ENCODE measurements at places on chromosomes 5 and 9. TPM values are rescaled to one million over a fixed set of nuclear protein-coding genes. Genes with fewer than 3 reads are reported as not detected.

DNA sequence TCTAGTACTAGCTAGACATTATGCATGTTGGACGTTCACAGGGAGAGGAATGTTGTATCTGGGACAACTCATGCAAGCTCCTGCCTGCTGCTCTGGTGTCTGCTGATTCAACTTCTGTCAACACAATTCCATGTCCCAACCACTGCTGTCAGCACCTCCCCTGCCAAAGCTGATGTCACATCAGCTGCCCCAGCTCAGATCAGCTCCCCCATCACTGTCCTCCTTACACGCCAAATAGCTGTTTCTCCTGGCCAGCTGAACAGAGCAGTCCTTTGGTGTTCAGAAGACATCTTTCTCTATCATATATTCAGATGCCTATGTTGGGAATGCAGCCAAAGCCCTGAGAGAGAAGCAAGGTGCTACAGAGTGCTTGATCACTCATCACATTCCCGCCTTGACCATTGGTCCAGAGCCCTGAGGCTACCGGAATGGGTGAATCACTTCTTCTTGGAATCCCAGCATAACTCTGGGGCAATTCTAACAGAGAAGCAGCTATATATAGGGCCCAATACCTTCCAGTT, 223.3 kb downstream of the SEC61B start:
- no peak overlapping the region for H3K4me3 ChIP-seq
- no peaks in the 10 kb centered on the region for H3K27me3 ChIP-seq
- H3K27ac ChIP-seq: no peak overlapping the region
- peaks cover 1% of the 10 kb centered on the region for H3K36me3 ChIP-seq
- H3K4me1 ChIP-seq: no peaks in the 10 kb centered on the region
- DNase-seq: no peak

DNA sequence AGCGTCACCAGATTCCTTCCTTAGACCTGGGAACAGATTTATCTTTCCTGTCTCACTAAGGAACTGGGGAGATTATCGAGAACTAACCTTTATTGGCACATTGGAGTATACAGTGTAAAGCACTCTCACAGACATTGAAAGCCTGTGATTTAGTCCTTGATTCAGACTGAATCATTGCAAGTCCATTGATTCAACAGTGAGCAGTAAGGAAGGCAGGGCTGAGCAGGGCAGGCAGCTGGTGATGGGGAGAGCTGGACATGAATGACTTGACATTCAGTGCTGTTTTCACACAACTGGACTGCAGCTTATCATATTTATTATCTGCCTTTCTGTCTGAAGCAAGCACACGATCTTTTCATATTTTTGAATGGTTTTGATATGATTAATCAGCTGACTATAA, 16.2 kb downstream of the ISOC1 start:
- H3K27me3 ChIP-seq: no peaks in the 10 kb centered on the region
- H3K4me3 ChIP-seq: no peak overlapping the region
- DNase-seq: no peak

DNA sequence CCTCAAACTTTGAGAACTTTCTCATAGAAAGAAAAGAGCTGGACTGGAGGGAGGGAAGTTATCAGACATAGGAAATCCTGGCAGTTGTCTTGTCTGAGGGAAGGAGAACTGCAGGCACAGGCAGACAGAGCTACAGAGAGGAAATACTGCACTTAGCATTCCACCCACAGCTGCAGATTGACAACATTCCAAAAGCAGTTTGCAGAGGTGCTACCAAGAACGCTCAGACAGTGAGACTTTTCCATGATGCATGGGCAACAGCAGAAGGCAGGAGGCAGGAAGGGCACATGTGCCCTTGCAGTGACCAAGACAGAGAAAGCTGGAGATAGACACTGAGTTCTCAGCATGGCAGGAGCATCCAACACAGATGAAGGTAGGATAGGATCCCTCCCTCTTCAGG, 327.5 kb upstream of the ZNF462 start:
- no peak overlapping the region for H3K4me3 ChIP-seq
- no peaks in the 10 kb centered on the region for H3K36me3 ChIP-seq
- DNase-seq: no peak
- no peaks in the 10 kb centered on the region for H3K27me3 ChIP-seq
- no peak overlapping the region for H3K27ac ChIP-seq

DNA sequence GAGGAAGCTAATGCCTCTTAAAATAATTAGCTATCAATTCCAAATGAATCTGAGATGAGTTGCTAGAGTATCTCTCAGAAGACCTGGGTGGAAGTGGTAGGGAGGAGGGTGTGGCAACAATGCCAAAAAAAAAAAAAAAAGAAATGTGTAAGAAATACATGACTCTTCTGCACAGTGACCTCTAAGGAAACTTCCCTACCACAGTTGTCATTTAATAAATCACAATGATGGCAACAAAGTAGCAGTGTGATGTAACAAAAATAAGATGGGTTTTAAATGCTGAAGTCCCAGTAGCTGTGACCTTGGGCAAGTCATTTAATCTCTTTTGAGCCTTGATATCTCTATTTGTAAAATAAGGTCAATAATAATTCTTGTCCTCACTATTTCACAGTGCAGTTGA, 7.2 kb downstream of the FOXD1 start:
- DNase-seq: no peak
- no peak overlapping the region for H3K4me3 ChIP-seq
- H3K4me1 ChIP-seq: peaks cover 7% of the 10 kb centered on the region
- H3K36me3 ChIP-seq: no peaks in the 10 kb centered on the region
- peaks cover 86% of the 10 kb centered on the region for H3K27me3 ChIP-seq
- no peak overlapping the region for H3K27ac ChIP-seq

DNA sequence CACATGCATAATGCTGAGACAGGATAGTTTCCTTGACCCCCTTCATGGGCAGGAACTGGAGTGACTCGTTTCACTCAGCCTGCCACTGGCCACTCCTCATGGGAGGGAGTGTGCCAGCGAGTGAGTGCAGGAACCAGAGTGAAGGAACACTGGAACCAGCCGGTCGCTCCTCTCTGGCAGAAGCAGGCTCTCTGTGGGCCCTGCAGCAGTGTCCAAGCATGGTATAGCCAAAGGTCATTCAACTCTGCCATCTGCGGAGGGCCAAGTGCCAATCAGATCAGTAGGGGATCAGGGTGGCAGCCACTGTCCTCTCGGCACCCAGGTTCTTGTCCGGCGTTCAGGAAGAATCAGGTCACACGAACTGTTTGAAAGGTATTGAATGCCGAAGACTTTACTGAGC, 169.3 kb upstream of the PPP1R2B start:
- H3K4me3 ChIP-seq: no peak overlapping the region
- no peaks in the 10 kb centered on the region for H3K27me3 ChIP-seq
- no peaks in the 10 kb centered on the region for H3K36me3 ChIP-seq
- no peak overlapping the region for H3K27ac ChIP-seq
- no peak for DNase-seq

GRCh38 chr9:135774794-135775525, 73.0 kb downstream of the KCNT1 start:
- no peaks in the 10 kb centered on the region for H3K36me3 ChIP-seq
- H3K27ac ChIP-seq: no peak overlapping the region
- no peak for DNase-seq

DNA sequence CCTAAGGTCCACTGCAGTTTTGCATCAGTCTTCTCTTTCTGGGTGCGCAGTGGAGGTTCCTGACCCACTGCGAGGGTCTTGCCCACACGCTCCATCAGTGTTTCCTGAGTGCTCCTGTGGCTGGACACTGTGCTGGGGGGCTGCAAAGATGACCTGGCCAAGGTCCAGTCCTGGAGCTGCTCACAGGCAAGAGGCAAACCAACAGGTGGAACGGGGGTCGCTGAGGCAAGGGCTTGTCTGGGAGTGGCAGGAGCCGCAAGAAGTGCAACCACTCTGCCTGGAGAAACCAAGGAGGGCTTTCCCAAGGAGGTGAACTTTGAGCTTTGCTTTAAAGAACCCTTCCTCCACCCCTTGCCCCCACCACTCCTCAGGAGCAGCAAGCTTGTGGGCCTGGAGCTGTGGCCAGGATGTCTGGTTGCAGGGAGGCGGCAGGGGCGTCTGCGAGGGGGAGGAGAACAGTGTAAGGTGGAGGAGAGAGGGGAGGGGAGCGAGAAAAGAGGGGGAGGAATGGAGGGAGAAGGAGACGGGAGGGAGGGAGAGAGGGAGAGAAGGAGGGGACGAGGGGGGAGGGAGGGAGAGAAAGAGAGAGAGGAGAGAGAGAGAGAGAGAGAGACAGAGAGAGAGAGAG, 444 bp upstream of the CPLX2 start:
- H3K36me3 ChIP-seq: no peaks in the 10 kb centered on the region
- DNase-seq: no peak
- peaks cover 73% of the 10 kb centered on the region for H3K27me3 ChIP-seq
- no peak overlapping the region for H3K4me3 ChIP-seq
- H3K4me1 ChIP-seq: peaks cover 1% of the 10 kb centered on the region

DNA sequence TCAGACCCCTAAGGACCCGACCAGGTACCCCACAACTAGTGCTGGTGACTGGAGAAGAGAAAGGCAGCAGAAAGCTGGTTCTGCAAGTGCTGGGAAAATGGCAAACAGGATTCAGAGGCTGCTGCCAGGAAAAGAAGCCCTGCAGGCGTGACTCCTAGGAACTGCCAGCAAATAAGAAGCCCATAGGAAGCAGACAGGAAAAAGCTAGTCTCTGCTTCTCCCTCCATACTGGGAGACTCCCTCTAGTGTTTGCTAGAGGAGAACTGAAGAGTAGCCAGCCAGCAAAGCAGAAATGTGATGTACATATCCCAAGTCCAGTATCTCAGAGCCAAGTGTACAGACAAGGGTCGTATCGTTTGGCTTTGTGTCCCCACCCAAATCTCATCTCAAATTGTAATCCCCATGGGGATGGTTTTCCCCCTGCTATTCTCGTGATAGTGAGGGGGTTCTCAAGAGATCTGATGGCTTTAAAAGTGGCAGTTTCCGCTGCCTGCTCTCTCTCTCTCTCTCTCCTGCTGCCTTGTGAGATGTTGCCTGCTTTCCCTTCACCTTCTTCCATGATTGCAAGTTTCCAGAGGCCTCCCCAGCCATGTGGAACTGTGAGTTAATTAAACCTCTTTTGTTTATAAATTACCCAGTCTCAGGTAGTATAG, 38.1 kb upstream of the TUSC1 start:
- H3K27ac ChIP-seq: no peak overlapping the region
- no peaks in the 10 kb centered on the region for H3K27me3 ChIP-seq
- DNase-seq: peak; percentile 13
- peaks cover 12% of the 10 kb centered on the region for H3K4me1 ChIP-seq
- no peak overlapping the region for H3K4me3 ChIP-seq

DNA sequence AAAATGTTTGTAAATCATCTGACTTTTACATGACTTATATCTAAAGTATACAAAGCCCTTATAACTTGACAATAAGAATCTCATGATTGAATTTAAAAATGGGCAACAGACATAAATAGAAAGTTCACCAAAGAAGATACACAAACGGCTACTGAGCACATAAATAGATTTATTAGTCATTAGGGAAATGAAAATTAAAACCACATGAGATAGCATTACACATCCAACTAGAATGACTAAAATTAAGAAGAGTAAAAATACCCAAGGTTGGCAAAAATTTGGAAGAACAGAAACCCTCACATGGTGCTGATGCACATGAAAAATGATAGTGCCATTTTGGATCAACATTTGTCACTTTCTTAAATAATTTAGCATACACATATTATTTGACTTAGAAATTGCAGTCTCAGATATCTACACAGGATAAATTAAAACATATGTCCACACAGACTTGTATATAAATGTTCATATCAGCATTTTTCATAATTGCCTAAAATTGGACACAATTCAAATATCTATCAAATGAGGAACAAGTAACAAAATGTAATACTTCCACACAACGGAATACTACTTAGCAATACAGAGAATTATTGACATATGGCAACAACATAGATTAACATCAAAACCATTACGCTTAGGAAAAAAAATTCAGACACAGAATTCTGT, 359.1 kb upstream of the DAB2 start:
- no peaks in the 10 kb centered on the region for H3K36me3 ChIP-seq
- H3K27me3 ChIP-seq: no peaks in the 10 kb centered on the region

GRCh38 chr5:135234242-135234641, 164.8 kb downstream of the MACROH2A1 start:
- no peak overlapping the region for H3K4me3 ChIP-seq
- peaks cover 7% of the 10 kb centered on the region for H3K4me1 ChIP-seq
- H3K27ac ChIP-seq: no peak overlapping the region
- peaks cover 22% of the 10 kb centered on the region for H3K27me3 ChIP-seq

GRCh38 chr5:1768283-1769000, 31.2 kb downstream of the MRPL36 start:
- peaks cover 34% of the 10 kb centered on the region for H3K27me3 ChIP-seq
- no peaks in the 10 kb centered on the region for H3K4me1 ChIP-seq
- no peak overlapping the region for H3K4me3 ChIP-seq
- no peak for DNase-seq
- H3K27ac ChIP-seq: no peak overlapping the region

DNA sequence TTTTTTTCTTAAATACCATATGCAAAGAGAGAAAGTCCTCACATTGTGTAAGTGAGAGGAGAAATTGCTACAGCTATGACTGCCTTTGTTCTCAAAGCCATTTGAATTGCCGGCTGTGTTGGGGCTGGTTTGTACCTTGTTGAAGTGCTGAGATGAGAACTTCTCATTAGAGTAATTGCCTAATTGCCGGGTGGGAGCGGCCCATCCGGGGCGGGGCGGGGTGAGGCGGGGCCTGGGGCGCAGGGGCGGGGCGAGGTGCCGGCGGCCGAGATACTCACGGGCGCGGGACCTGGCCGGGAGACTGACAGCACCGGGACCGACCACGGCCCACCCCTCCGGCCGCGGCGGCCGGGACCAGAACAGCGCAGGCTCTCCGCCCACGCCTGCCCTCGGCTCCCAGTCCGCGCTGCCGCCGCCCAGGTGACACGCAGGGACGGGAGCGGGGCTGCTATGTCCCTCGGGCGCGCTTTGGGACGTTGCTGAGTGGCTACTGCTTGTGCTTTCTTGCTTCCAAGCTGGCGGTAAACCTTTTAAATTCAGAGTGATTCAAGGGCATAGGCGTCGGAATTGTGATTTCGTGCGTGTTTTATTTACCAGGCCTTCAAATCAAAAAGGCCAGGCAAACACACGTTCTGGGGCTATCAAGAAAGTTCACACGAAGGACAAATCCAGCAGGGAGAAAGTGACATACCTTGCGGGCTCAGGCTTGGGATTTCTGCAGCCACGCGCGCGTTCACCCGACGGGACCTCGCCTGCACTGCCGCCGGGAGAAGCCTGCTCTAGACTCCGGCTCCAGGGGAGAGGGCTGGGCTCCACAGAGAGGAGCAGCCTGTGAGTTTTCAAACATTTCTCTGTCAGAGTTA, 269.1 kb downstream of the FANCC start:
- peak overlapping the region; percentile 78 for H3K4me3 ChIP-seq
- H3K36me3 ChIP-seq: peaks cover 4% of the 10 kb centered on the region
- peaks cover 8% of the 10 kb centered on the region for H3K27me3 ChIP-seq
- DNase-seq: peak; percentile 37
- H3K27ac ChIP-seq: peak overlapping the region; percentile 86

- no peaks in the 10 kb centered on the region for H3K36me3 ChIP-seq
- no peak for DNase-seq
- H3K27ac ChIP-seq: no peak overlapping the region
- no peak overlapping the region for H3K4me3 ChIP-seq
- H3K4me1 ChIP-seq: peaks cover 34% of the 10 kb centered on the region
Measured at GRCh38 chr9:14238518-14238917, 75.4 kb downstream of the NFIB start.

GRCh38 chr9:114988962-114989599, 58.7 kb upstream of the TNFSF8 start:
- no peak overlapping the region for H3K4me3 ChIP-seq
- no peak for DNase-seq
- H3K4me1 ChIP-seq: no peaks in the 10 kb centered on the region
- H3K27me3 ChIP-seq: peaks cover 26% of the 10 kb centered on the region
- no peak overlapping the region for H3K27ac ChIP-seq
- H3K36me3 ChIP-seq: no peaks in the 10 kb centered on the region

- H3K4me3 ChIP-seq: no peak overlapping the region
- no peaks in the 10 kb centered on the region for H3K36me3 ChIP-seq
- peaks cover 18% of the 10 kb centered on the region for H3K4me1 ChIP-seq
Measured at GRCh38 chr5:143695244-143695864, 116.6 kb upstream of the HMHB1 start.

C5orf46 gene
- total RNA-seq: not detected

PKD2L2 gene
- not detected for total RNA-seq

Data from progenitor cell of endocrine pancreas (in vitro differentiated cells).